NCI-H446 treated with DMSO at 0.1 percent for 48 hours (cell line): ENCODE measurements at places on chromosomes 13 and 19.

GRCh38 chr13:75222031-75222430 is 259.9 kb downstream of the TBC1D4 start:
- DNase-seq: no peak

- DNase-seq: no peak
Measured at GRCh38 chr13:44465318-44465717, 91.7 kb downstream of the SERP2 start.

DNA sequence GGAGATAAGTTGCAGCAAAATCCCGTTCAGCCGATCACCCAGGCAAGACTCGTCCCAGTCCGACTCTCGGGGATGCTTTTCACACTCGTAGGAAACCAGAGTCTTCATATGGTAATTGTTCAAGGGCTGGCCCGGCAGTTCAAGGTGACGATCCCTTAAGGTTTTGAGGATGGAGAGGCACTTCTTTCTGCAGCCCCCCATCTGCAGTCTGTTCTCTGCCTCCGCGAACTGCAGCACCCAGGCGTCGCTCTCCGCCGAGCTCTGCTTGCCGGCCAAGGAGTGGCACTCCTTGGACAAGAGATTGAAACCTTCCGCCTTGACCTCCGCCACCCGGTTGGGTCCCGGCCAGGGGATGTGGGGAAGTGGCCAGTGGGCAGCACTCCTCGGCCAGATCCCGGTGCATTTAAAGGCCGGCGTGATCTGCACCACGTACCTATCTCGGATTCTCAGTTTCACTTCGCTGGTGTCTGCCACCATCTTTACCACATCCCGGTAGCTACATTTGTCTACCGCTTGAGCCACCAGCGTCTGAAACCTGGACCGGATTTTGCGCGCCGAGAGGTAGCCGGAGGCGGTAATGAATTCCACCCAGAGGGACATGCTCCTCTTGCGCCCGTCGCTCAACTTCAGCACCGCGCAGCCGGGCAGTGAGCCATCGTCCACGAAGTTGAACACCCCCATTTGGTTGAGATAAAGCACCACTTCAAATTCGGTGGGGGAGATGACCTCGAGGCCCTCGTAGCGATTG is 1.1 kb downstream of the MAB21L1 start:
- DNase-seq: no peak

- DNase-seq: no peak
Measured at GRCh38 chr13:110722971-110723370, 9.5 kb downstream of the ING1 start.

DNA sequence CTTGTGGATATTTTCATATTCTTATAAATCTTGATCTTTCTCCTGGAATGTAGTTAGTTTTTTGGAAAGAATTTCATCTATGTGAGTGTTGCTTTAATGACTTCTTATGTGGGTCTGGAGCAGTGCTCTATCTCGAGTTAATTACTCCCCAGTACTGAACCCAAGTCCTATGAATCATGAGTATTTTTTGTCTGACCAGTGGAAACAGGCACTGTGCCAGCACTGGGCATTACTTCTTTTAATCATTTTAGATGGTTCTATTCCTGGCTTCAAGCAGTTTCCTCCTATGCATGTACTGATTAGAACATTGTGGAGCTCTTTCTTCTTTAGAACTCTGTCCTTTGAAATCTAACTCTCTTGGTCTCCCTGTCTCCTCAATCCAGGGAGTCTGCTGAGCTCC is 466.3 kb downstream of the PCDH17 start:
- no peak for DNase-seq

DNA sequence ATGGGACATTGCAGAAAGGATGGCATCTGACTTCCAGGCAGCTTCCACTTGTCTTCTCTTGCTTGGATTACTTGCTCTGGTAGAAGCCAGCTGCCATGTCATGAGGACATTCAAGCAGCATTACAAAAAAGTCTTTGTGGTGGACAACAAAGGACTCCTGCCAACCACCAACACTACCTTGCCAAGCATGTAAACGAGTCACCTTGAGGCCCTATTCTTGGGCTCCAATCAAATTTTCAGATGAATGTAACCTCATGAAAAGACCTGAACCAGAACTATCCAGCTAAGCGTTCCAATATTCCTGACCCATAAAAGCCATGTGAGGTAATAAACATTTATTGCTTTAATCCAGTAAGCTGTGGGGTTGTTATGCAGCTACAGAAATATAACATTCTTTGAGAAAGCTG is 12.5 kb downstream of the PROSER1 start:
- no peak for DNase-seq

DNA sequence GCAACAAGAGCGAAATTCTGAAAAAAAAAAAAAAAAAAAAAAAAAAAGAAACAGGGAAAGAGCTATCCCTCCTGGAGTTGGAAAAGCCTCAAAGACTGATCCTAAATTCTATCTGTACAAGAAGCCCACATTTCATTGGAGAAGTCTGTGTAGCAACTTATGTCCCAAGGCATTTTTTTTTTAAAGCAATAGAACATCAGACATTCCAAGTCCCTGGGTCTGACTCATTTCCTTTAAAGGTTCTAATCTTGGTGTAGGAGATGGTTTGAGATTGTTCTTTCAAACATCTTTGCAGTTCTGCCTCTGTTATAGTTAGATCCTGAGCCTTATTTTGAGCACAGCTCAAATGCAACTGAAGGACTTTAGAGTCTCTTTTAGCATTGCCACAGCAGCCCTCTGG is 706.5 kb upstream of the MIR17HG start:
- DNase-seq: no peak

DNA sequence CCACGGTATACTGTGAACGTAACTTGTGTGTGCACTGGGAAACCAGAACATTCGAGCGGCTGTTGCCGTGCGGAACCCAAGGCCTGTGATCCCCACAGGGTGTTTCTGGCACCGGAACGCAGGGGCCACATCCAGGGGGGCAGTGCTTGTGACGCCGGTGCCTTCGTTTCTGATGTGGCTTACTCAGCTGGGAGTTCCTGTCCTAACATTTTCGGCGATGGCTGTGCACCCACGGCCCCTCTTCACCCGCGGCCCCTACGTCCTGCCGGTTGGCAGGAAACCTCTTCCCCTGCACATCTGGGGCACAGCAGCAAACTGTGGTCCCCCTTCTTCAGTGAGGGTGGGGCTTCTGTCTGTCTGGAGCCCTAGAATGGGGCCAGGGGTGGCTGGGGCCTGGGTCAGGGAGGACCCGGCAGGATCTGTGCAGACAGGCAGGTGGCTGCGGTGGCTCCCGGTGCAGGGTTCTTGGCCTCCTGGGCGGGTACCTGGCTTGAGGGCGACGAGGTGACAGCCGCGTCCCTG is 26.2 kb downstream of the CSNK1G2 start:
- no peak for DNase-seq

DNA sequence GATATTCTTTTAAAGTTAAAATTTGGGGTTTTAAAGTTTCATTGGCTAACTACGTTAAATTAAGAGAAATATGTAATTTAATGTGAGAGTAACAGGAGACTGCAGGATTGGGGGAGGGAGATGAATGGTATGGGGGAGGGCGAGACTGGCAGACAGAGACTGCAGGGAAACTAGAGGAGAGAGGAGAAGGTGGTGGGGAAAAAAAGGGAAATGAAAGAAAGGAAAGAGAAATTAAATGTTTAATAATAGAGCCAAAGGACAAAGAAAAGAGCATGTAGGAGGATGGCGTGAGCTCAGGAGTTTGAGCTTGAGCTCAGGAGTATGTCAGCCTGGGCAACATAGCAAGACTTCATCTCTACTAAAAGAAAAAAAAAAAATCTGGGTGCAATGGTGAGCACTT is 115.9 kb downstream of the RFC3 start:
- no peak for DNase-seq

DNA sequence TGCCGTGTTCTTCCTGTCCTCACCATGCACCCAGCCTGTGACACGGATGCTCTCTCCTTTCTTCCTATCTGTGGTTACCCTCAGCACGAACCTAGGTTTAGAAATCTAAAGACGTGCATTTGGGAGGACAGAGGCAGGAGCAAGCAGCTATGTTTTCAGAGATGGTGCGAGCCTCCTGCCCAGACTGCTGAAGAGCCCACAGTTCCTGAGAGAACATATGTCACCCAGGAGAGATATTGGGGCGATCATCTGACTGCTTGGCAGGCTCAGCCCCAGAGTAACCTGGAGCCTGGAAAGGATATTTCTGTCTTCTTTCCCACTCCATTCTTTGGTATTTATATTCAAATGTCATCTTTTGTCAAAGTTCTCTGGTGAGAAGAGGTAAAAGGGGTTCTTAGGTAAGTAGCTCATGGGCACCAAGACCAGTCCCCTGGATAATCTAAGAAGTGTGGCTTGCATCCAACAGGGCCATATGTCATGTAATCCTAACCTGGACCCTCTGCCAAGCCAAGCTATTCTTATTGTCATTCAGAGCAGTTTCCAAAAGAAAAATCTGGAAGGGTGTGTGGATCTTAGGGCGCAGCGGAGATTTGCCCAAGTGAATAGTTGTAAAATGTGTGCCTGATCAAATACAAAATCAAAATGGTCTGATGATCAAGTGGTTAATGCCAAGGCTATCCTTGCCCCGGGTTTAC is 59.5 kb downstream of the FGF9 start:
- DNase-seq: peak; percentile 10

- DNase-seq: no peak
Measured at GRCh38 chr13:109665781-109666249, 120.6 kb downstream of the IRS2 start.

DNA sequence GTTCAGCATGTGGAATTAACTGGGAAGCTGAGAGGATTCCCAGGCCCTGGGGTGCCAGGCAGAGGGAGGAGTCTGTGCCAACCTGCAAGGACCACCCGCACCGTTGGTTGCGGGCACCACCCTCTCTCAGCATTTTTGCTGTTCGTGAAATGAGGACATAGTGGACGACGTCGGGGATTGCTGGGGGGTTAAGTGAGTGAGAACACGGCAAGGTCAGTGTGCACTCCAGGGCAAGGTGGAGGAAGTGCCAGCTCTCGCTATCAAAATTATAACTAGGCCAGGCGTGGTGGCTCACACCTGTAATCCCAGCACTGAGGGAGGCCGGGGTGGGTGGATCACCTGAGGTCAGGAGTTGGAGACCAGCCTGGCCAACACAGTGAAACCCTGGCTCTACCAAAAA is 2.2 kb downstream of the FXYD3 start:
- DNase-seq: no peak

- no peak for DNase-seq
Measured at GRCh38 chr13:108551674-108552073, 77.7 kb upstream of the MYO16 start.

GRCh38 chr13:82947683-82948082 is 934.6 kb downstream of the SLITRK1 start:
- no peak for DNase-seq

GRCh38 chr13:106415442-106415841 is 120.0 kb downstream of the EFNB2 start:
- DNase-seq: no peak

GRCh38 chr13:29954082-29955028 is 103.9 kb upstream of the UBL3 start:
- no peak for DNase-seq

GRCh38 chr13:95783747-95784146 is 106.8 kb downstream of the DNAJC3 start:
- DNase-seq: no peak

DNA sequence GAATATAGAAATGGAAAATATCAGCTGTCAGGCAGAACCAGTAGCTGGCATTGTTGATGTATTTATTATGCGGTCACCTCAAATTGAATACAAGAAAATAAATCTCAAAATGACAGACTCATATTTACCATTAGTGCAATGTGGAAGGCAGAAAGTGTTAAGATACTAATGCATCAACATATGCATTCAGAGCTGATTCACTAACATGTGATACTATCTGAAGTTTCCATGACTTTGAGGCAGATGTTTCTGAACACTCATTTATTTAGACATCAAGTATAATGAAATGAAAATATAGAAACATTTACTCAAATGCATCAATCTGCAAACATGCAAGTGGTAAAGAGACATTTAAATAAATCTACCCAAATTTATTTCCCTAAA is 474.2 kb upstream of the SLC10A2 start:
- no peak for DNase-seq

DNA sequence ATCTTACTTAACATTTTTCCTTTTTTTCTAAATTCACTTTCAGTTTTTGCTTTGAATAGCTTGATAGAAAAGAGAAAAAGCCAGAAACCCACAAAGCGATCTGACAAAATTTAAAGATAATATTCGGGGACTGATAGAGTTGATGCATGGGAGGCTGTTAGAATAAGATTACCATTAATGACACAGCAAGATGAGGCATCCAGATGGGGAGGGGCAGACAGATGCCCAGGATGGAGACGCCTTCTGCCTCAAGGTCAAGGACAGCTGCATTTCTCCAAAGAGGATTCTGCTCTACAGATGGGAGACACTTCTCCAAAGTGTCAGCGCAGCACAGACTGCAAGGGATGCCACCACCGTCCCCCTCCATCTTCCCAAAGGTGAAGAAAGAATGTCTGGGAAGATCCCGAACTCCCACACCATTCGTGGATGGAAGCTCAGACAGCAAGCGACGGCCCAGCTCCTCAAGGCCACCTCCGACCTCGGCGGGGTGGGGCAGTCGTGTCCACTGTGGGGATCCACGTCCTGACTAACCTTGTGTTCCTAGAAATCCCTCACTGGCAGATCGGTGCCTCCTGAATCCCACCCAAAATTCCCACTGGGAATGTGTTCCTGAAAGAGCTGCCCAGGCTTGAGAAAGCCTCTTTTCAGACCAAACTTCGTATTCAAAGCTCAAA is 32.9 kb downstream of the NAXD start:
- DNase-seq: no peak

DNA sequence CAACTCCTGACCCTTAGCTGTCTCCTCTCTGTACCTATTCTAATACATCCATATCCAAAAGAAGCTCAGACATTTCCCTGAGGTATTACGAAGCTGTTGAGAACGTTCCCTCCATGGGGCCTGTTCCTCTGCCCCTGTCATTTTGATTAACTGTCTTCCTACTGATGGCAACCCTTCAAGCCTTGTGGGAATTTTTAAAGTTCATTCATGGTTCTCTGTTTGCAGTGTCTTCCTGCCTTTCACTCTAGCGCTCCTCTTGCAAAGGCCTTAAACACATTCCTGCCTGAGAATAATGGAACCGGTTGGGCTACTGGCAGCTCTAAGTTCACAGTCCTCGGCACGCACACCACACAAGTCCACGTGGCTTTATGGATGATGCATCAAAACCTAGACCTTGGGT is 66.1 kb downstream of the LHFPL6 start:
- no peak for DNase-seq

DNA sequence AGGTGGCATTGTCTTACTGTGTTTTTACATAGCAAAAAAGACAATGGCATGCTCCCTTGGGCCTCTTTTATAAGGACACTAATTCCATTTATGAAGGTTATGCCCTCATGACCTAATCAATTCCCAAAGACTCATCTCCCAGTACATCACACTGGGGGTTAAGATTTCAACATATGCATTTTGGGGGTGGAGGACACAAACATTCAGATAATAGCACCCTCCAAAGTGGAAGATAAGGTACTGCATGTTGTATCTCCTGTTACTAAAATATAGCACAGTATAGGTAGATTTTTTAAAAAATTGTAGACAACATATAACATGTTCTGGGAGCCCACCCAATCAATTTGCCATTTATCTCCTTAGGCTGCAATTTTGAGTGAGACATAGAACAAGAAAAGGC is 221.2 kb downstream of the LIG4 start:
- no peak for DNase-seq

GRCh38 chr13:90675129-90675528 is 672.4 kb upstream of the MIR17HG start:
- DNase-seq: no peak
